Stimulated activated effector memory CD8-positive, alpha-beta T cell treated with anti-CD3 and anti-CD28 coated beads, Interleukin-12 subunit alpha, Interleukin-12 subunit beta, amount 100 ng/mL, for 72 hours (primary cell): ENCODE measurements at places on chromosomes 2 and 18.

DNA sequence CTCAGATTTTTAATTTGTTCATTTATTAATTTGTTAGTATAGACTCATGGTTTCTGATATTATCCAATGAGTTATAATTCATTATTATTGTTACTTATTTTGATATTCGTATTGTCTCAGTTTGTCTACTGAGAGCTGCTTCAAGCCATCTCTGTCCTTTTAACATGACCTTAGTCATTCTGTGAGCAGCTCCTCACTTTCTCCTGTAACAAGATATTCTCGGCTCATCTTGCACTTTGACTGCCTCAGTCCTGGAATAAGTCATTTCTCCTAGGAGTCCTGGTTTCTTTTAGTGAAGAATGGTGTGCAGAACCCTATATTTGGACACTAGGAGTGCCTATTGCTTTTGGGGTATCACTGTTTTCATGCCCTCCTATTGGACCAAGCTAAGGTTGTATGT is 13.2 kb downstream of the ASB1 start:
- no peak for DNase-seq

DNA sequence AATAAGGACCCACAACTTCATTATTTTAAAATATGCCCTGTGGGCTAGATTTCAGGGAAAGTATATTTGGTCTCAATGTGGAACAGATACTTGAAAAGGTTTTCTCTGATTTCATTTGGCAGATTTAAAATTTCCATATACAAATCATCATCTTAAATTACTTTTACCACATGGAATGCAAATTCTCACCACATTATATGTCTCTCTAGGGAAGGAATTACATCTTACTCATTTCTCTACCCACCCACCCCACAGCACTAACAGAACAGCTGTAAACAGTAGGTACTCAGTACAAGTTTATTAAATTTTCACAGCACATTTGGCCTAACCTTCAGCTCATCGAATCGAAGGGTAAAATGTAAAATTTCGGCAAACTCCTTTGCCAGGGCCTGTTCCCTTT is 104.0 kb downstream of the CYRIA start:
- no peak for DNase-seq

- DNase-seq, result no peak
These were observed 37.3 kb upstream of the LONRF2 start for GRCh38 chr2:100359576-100359975.

DNA sequence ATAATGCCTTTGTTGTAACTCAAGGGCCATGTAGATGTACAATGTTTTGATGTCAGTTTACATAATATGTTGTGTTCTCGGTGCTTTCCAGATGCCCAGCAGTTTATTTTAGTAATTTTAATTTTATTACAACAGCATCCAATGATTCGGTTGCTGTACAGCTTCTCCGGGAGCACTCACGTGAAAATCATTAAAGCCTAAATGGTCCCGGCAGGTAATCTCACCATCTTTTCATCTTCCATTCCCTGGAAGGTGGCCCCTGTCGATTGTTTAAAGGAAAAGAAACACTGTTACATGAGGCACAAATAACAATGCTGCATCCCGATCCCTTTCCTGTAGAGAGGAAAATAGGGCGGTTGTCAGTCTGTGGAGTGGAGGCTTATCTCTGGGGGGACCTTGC is 498.1 kb downstream of the SLC4A3 start:
- DNase-seq, result no peak

GRCh38 chr2:235793163-235793752 is 299.4 kb downstream of the AGAP1 start:
- DNase-seq, result no peak

DNA sequence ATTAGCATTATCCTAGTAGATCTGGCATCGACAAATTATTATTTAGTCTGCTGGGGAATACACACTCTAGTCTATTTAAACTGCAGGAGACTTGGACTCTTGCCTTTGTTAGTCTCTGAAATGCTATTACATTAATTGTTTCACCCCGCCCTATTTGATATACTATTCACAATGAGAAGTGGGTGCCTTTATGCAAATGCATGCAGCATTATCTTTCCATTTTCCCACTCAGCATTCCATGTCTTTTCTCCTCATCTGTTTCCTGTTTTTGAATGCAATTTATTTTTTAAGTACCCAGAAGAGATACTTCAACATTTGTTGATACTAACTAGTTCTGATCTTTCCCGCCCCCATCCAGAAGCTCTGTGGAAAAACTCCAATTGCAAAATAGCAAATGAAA is 395.3 kb upstream of the NXPH2 start:
- DNase-seq, result no peak

- DNase-seq, result no peak
These were observed 132.9 kb downstream of the AGPS start for GRCh38 chr2:177525351-177525924.

GRCh38 chr18:29711932-29712331 is 1330.6 kb downstream of the DSC3 start:
- no peak for DNase-seq

GRCh38 chr2:96485751-96486651 is 19.2 kb downstream of the NEURL3 start:
- peak; percentile 89 for DNase-seq

- DNase-seq, result no peak
These were observed 7.7 kb upstream of the MAL start for GRCh38 chr2:95017836-95018235.

GRCh38 chr2:26058390-26058789 is 24.5 kb downstream of the RAB10 start:
- no peak for DNase-seq

- no peak for DNase-seq
These were observed 110.0 kb downstream of the NCKAP5 start for GRCh38 chr2:133458280-133458679.

DNA sequence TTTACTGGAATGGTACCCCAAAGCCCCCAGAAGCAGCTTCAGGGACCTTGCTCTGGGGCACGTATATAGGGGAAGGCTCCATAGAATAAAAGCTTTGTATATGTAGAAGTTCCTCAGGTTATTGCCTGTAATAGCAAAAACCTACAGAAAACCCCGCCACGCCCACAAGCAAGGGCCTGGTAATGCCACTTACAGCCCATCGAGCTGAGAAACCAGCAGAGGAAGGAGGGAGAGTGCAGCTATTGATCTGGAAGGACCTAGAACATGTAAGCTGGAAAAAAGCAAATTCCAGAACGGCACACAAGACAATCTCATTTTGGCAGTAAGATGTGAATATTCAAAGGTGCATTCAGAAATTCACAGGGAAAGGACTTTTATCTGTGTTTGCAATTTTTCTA is 15.8 kb downstream of the HS1BP3 start:
- DNase-seq, result no peak

- no peak for DNase-seq
These were observed 590 bp downstream of the MDH1 start for GRCh38 chr2:63589148-63589958.

GRCh38 chr18:23981369-23981980 is 33.1 kb upstream of the TTC39C start:
- peak; percentile 42 for DNase-seq

- DNase-seq, result no peak
These were observed 351.0 kb downstream of the PIK3C3 start for GRCh38 chr18:42305869-42306593.

DNA sequence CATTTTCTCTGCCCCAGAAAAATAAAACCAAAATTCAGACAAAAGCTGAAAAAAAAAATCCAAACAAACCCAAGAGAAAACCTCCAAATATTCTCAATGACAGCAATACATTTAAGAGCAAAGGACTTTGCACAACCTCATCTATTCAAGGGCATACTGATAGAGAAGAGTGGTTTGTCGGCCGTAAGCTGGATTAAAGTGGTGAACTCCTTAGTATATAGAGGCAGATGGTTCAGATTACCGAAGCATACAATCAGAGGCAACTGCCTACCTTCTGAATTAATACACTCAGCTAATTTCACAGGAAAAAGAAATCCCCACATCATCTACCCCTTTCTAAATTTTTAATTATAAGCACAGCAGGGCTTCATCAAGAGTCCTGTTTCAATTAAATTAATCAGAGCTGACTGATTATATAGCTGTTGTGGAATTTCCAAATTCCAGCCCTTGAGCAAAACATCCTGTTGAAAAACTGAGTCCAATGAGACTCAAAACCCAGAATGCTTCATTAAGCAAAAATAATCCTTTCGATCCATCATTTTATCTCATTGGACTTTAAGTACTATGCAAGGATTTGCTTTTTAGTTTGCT is at the start of gene CPLX4:
Gene CPLX4 (minus strand): TSS at position 190 of the 591 bp plus-strand sequence. CDS start 187 bp downstream, at position 3.
- DNase-seq, result no peak

DNA sequence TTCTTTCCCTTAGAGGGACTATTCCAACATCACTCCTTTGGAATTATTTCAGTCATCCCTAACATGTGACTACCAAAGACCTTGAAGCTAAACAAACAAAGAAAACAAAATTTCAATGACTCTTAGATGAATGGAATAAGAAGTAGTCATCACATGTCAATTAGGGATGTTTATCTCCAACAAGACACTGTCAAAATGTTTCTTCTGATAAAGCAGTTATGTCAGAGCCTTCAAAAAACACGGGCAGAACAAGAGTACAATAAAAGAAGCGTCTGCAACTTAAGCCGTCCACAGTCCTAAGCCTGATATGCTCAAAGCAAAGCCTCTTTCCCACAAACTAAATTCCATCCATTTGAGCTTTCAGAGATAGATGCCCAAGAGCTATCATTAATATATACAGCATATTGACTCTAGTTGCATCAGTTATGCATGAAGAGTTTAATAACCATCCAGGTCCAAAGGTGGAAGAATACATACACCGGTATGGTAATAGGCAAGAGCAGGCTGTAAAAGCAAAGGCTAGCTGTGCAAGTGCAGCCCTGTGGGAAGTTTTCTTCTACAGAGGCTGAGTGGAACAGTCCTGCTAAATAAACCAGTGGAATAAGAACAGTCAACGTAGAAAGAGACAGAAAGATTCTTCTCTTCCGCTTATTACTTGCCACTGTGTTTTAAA is 98.1 kb downstream of the ICA1L start:
- no peak for DNase-seq

DNA sequence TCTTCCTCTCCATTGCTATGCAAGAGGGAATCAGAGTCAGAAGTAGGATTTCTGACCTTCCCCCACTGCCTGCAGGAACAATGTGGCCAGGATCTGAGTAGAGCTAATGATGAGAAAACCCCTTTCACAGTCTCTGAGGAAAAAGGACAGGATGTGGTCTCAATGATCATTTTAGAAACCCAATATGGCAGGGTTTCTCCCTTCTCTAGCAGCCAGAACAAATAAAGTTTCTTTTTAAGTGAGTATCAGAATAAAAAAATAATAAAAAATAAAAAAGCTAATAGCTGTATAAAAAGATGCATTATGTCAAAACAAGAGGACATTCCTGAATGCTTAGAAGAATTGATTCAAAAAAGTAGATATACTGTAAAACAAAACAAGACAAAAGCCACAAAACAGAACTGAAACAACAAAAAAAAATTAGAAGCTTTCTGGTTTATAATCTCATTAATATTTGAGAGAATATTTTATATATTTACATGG is 1124.9 kb upstream of the ZEB2 start:
- DNase-seq, result no peak

DNA sequence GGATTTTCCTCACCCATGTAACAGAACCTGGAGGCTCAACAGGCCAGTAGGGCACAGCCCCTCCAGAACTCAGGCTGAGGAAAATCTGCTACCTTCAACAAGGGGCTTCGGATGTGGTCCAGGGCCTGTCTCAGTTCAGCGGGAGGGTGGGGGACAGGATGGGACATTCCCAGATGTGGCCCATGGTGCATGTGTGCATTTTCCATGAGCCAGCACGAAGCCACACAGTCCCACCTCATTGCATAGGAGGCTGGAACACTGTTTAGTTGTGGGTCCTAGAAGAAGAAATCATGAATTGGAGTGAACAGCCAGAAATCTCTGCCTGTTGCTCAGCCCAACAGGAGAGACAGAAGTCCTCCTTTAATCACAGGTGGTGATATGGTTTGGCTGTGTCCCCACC is 469.6 kb upstream of the MYT1L start:
- no peak for DNase-seq

GRCh38 chr18:61635901-61636528 is 256.8 kb downstream of the RNF152 start:
- no peak for DNase-seq

- DNase-seq, result no peak
These were observed 34.1 kb upstream of the MAT2A start for GRCh38 chr2:85504778-85505261.

- DNase-seq, result no peak
These were observed 90.1 kb downstream of the CAPN13 start for GRCh38 chr2:30717081-30717650.

- no peak for DNase-seq
These were observed 77.2 kb upstream of the HPCAL1 start for GRCh38 chr2:10225291-10226037.

- no peak for DNase-seq
These were observed 141.0 kb downstream of the MAP2 start for GRCh38 chr2:209564816-209565215.

DNA sequence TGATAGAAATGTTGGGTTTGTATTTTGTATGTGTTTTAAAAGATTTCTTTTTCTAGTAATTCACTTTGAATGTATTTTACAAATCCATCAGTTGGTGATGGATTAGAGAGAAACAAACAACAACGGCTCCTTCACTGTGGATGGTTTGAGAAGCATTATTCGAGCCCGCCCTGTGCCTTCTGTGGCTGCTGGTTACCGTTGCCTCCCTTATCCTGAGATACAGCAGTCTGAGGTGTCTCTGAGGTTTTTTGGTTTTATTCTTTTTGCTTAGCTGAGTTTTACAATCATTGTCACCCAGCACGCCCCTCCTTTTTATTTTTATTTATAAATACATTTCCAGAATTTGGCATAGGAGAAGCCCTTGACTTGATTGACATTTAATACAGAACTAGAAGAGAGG is 168.3 kb downstream of the BABAM2 start:
- no peak for DNase-seq

DNA sequence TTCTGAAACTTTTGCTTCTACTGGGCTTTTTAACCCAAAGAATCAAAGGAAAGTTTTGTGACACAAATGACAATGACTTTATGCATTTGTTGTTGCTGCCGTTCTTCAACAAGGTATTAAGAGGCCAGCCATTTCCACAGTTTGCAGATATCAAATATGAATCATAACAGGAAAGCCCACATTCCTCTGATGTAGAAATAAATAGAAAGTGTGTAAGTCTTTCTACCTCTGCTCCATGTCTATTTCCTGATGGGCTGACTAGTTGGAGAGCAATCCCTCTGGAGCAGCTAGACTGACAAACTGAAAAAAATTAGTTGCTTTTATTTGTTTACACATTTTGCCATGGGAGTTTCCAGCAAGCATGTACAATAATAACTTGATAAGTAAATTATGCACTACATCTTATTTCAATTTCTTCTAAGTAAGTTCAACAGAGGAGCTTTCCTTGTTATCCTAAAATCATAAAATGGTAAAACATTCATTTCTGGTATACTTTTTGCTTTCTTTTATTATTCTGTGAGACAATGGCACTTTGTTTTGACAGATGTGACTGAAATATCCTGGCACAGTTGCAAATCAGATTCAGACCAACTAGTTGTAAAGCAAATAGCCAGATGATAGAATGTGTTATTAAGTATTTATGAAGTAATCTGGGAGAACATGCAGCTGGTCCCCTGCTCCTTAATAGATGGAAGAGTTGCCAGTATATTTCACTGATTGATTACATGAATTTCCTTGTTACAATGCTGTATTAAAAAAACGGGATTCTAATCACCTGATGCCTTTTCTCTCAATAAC is 266.7 kb downstream of the METTL4 start:
- no peak for DNase-seq

- DNase-seq, result no peak
These were observed 605.6 kb upstream of the SLC39A10 start for GRCh38 chr2:195051401-195051800.
